Left cardiac atrium (tissue), 4 donors: ENCODE measurements at places on chromosomes 13 and 19. TPM values are rescaled to one million over a fixed set of nuclear protein-coding genes. Genes with fewer than 3 reads are reported as not detected.

The F2RL3 gene
- total RNA-seq: 2.3 TPM

DNA sequence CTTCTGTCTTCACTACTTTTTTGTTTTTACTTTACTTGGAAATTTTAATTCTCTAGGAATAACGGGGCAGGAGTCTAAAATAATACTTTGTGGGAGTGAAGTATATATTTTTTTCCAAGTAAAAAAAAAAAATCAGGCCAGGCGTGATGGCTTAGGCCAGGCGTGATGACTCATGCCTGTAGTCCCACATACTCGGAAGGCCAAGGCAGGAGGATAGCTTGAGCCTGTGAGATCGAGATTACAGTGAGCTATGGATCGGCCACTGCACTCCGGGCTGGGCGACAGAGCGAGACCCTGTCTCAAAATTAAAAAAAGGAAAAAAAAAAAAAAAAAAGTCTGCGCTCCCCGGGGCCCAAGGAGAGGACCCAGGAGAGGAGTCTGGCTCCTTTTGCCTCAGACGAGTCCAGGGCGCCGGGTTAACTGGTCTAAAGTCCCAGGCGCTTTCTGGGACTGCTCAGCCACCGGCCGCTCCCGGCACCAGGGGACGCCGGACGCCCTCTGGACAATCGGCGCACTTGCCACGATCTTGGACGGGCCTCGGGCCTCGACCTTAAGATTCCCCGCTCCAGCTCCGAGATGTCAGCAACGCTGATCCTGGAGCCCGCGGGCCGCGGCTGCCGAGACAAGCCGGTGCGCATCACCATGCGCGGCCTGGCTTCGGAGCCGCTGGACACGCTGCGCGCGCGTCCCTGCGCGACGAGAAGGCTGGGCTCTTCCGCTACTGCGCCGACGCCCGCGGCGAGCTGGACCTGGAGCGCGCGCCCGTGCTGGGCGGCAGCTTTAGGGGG is 2.7 kb upstream of the ZFP82 start:
- peak; percentile 56 for DNase-seq

The SERP2 gene
- 14.6 TPM for total RNA-seq

The ZNF8 gene
- total RNA-seq: 6.8 TPM

GRCh38 chr13:34993470-34993869 is 51.4 kb downstream of the NBEA start:
- DNase-seq: no peak

GRCh38 chr19:7265963-7266362 is 28.3 kb downstream of the INSR start:
- no peak for DNase-seq

- no peak for DNase-seq
Observed at GRCh38 chr13:96490496-96490989, 400.6 kb downstream of the HS6ST3 start.

The IZUMO2 gene
- not detected for total RNA-seq

The COL4A2 gene
- total RNA-seq: 384 TPM

DNA sequence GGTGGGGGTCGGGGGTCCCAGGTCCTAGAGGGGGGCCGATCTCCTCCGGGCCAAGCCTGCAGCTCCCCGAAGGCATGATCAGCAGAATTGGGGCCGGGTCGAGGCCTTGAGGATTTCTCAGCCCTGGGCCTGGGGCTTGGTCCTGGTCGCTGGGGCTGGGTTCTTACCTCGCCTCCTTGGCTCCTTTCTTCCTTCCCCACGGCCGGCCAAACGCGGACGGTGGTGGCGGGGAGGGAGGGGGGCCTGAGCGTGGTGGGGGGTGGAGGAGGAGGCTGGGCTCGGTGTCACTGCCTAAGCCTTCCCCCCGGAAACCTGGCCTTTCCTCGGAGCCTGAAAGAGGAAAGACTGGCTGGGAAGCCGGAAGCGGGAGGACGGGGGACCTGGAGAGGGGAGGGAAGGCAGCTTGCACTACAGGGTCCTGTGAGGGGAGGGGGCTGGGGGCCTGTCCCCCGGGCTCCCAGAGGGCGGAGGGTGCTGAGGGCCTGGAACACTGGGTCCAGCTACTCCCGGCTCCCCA is at the start of gene ZNF579:
ZNF579 (minus strand) TSS at position 221 of the 517 bp plus-strand sequence. CDS start 1,209 bp downstream, outside the sequence.
- peak; percentile 90 for DNase-seq

DNA sequence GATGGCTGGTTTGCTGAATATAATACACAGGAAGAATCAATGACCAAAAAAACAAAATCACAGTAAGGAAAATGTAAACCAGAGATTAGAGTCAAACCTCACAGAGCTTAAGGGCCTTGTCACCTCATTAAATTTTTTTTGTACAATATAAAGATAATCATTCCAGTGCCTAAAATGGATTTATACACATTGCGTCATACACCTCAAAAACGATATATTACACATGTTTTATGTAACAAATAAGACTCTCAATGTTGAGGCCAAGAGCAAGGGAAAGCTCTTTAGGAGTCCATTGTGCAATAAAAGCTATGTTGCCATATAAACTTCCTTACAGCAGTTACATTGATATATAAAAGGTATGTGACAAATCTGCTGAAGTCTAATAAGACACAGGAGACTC is 856.7 kb upstream of the SLITRK1 start:
- DNase-seq: no peak

- DNase-seq: no peak
Observed at GRCh38 chr13:76929851-76930374, 18.4 kb upstream of the ACOD1 start.

The CDX2 gene
- total RNA-seq: not detected

GRCh38 chr13:94188201-94188854 is 291.2 kb downstream of the DCT start:
- DNase-seq: no peak

- DNase-seq: no peak
Observed at GRCh38 chr13:96020155-96020575, 33.0 kb downstream of the UGGT2 start.

The PGLYRP1 gene
- not detected for total RNA-seq

- DNase-seq: no peak
Observed at GRCh38 chr19:17755977-17756670, 4.8 kb downstream of the FCHO1 start.

DNA sequence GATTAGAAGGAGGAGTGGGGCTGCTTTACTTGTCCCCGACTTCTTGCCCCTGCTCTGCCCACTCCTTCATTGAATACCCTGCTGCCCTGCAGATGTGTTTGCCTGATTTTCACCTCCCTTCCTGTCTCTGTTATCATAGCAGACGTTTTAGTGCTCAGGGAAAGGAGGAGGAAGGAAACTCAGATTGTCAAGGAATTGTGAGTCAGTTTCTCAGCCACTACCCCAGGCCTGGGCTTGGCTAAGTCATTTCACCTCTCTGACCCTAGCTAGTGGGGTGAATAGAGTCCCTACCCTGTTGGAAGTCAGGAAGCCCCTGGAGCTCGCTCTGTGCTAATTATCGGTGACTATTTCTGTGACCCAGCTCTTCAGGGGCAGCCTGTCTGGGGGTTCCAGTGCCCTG is 3.9 kb downstream of the BCKDHA start:
- no peak for DNase-seq

GRCh38 chr19:10566658-10567410 is 1.0 kb upstream of the KRI1 start:
- DNase-seq: peak; percentile 39

- peak; percentile 94 for DNase-seq
Observed at GRCh38 chr19:8367327-8368001, 3.5 kb downstream of the ANGPTL4 start.

DNA sequence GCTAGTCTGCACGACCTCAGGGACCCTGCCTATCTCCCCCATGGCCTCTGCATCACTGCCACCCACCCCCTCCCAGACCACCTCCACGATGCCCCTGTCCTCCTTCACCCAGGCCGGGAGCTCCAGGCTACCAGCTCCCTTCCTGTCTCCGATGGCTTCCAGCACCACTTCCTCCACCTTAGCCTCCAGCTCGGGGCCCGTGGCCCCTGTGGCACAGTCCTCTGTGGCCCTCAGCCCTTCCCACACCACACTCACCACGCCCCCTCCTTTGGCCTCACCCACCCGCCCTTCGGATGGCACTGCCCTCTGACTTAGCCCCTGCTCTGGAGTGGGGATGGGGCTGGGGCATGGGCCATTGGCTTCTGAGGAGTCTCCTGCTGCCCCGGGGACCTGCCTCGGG is 7.2 kb downstream of the PALM3 start:
- DNase-seq: no peak

DNA sequence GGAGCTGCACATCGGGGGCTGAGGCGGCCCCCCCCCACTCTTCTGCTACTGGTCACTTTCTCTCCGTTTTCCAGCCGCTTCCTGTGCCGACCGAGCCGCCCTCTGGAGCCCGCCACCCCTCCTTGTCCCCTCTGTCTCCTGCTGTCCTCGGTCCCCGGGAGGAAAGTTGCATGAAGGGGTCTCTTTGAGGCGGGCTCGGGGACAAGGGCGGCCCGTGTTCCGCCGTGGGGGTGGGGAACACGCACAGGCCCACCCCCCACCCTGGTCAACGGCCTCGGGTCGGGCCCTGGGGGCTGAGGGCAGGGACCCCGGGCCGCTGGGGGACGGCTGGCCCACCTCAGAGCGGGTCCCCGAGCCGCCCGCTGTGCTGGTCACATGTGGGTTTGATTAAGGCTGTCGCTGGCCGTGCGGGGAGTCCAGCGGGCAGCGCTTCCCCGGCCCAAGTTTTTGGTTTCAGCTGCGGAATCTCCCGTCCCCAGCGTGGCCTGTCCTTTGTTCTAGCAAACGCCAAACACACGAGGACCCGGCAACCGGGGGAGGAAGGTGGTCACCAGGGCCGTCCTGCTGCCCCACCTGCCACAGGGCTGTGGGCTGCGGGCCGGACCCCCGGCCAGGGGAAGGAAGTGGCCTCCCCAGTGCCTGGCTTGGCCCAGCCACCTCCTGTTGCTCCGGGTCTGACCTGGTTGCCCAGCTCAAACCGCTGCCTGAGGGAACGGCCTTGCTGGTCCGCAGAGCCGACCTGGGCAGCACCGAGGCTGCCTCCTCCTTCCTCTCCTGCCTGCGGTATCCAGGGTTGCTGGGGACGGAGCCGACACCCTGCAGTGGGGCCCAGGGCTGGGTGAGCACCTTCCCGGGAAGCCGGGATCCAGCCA is 1.9 kb downstream of the EFNA2 start:
- no peak for DNase-seq

GRCh38 chr19:44260343-44260681 is 626 bp downstream of the ZNF233 start:
- no peak for DNase-seq

The KASH5 gene
- not detected for total RNA-seq

DNA sequence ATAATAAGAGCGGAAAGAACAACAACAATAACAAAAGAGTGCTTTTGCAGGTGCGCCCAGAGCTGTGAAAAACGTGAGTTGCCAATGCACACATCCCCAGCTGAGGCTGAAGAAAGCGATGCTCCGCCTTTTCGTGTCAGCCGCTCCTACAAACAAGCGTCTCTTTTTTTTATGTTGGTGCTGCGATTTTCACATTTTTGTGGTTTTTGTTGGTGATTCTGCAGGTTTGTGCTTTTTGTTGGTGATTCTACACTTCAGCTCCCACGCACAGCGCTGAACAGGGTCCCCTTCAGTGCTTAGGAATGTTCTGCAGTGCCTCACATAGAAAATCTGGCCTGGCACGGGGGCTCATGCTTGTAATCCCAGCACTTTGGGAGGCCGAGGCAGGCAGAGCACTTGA is 7.3 kb upstream of the SBK3 start:
- no peak for DNase-seq

DNA sequence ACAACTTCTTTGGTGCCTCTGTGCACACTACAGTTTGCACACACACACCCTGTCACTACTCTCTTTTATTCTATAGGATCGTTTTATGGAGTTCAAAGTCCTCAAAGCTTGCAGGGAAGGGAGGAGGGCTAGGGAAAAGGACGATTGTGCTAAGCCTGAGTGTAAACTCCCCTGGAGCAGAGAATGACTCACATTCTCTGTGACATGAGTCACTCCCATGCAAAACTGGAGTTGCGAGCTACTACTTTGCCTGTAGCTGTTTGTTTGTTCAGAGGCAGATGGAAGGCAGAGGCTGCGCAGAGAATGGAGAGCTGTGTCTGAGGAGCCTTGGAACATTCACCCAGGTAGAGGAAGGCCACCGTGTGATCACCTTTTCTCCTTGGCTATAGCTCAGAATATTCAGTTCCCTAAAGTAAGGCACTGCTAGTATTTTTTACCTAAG is 80.5 kb upstream of the MBNL2 start:
- DNase-seq: no peak

The APOC4 gene
- total RNA-seq: not detected

The LGALS13 gene
- not detected for total RNA-seq

GRCh38 chr13:70736622-70737317 is 628.5 kb upstream of the KLHL1 start:
- no peak for DNase-seq

GRCh38 chr13:41061914-41062837 is 867 bp downstream of the WBP4 start:
- DNase-seq: no peak

The NOTCH3 gene
- total RNA-seq: 34.4 TPM

DNA sequence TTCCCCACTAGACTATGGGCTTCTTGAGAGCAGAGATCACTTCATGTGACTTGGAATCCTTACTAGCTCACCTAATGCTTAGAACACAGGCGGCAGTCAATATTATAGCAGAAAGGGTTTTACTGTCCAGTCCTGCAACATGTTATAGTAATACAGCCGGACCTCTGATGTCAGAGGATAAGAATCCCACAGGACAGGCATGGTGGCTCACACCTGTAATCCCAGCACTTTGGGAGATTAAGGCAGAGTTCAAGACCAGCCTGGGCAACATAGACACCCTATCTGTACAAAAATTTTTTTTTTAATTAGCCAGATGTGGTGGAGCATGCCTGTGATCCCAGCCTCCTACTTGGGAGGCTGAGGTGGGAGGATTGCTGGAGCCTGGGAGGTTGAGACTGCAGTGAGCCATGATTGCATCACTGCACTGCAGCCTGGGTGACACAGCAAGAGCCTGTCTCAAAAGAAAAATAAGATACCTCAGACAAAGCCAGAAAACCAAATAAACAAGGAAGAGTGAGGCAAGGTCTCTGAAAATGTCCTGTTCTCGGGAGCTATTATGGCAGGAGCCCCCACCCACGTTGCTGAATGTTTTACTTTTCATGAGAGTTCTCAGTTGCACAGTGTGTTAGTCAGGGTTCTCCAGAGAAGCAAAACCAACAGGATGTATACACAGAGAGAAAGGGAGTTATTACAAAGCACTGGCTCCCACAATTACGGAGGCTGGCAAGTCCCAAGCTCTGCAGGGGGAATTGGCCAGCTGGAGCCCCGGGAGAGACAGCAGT is 100.8 kb downstream of the UBL3 start:
- DNase-seq: no peak

DNA sequence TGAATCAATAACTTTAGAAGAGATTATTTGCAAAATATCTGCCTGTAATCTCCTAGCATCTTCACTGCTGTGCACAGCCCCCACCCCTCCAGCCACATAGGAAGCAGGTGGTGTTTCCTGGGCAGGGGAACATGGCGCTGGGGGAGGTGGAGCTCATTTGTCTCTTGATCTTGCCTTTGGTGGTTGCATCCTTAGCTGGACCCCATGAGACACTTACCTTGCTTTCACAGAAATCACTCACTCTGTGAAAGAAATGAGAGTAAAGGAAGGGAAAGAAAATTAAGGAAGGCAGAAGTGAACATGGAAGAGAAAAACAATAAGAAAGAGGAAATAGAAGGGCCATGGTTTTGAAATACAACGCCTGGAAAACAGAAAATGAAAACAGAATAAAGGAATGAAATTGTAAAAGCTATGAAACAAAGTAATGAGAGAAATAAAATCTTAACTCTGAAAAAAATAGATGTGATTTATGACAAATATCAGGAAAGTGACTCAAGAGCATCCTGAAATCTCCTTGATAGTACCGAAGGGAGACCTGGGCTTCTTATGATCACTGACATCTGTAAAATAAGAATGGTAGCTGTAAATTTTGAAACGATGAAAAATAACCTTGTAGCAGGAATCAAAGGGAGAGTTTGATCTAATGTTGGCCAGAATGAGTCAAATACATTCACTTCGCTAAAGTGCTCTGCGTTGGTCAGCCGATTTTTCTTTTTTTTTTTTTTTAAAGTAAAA is 17.2 kb upstream of the RNASEH2B start:
- no peak for DNase-seq

The LRRC25 gene
- 8.7 TPM for total RNA-seq
